ENCODE measurements at places on chromosomes 2 and 18. TPM values are rescaled to one million over a fixed set of nuclear protein-coding genes. Genes with fewer than 3 reads are reported as not detected.

The BIN1 gene
- 152 TPM for total RNA-seq

DNA sequence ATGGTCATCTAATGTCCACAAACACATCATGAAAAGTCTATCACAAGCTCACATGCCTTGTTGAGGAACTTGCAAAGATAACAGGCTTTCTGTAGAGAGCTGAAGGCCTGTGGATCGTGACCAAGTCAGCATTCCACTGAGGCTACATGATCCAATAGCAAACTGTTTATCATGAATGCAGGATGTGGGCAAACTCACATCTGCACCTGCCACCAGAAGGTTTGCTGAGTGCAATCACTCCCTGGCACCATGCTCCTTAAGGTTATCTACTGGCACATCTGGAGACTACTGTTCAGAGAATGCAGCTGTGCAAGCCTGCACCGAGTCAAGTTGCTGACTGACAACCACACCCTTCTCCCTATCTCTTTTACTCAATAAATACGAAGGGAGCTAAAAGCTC lies 67.3 kb upstream of the ACAA2 start:
- DNase-seq, result no peak

- peak; percentile 15 for DNase-seq
Observed at GRCh38 chr2:120745420-120746111, 9.9 kb downstream of the GLI2 start.

GRCh38 chr18:58570360-58571064 lies 58.4 kb downstream of the ALPK2 start:
- DNase-seq, result no peak

- DNase-seq, result no peak
Observed at GRCh38 chr2:19124135-19124534, 234.3 kb downstream of the OSR1 start.

- DNase-seq, result no peak
Observed at GRCh38 chr2:60067006-60067405, 486.4 kb downstream of the BCL11A start.

The PAIP2B gene
- total RNA-seq, result 1.5 TPM

The RUFY4 gene
- total RNA-seq, result 5.1 TPM

GRCh38 chr18:79366177-79367094 lies 29.3 kb upstream of the NFATC1 start:
- DNase-seq, result no peak

DNA sequence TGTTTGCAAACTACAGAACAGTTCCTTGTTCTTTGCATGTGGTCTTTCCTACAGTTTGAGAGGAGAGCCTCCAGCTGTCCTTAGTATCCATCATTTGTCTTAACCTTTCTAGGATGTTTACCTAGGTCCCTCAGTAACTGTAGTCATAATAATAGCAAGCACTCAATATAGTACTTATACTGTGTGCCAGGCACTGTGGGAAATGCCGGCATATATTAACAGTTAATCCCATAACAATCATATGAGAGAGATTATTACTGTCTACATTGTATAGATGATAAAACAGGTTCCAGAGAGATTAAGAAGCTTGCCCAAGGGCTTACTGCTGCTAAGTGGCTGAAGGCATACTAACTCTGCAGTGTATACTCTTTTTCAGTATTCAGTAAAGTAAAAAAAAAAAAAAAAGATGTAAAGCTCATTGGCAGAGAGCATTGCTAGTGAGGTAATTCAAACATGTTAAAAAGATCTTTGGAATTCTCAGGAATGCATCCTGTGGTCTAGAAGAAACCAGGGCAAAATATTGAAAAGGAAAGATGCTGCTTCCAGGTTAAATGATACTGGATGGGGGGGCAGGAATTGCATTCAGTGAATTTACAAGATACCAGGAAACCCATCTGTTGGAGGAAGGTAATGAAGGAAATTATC lies 72.3 kb downstream of the SPTBN1 start:
- DNase-seq, result no peak

The DGKD gene
- 92.4 TPM for total RNA-seq

The ITPRIPL1 gene
- total RNA-seq, result 56.9 TPM

All from activated CD8-positive, alpha-beta memory T cell treated with anti-CD3 and anti-CD28 coated beads, Interleukin-2, amount 10 ng/mL, durations not matched to agents 7 days and 5 days (primary cell).